NCI-H187 treated with DMSO at 0.1 percent for 48 hours (cell line): ENCODE measurements at places on chromosomes 7 and 10.

- no peak for DNase-seq
These were observed 130.6 kb upstream of the BTBD16 start for GRCh38 chr10:122140461-122140902.

DNA sequence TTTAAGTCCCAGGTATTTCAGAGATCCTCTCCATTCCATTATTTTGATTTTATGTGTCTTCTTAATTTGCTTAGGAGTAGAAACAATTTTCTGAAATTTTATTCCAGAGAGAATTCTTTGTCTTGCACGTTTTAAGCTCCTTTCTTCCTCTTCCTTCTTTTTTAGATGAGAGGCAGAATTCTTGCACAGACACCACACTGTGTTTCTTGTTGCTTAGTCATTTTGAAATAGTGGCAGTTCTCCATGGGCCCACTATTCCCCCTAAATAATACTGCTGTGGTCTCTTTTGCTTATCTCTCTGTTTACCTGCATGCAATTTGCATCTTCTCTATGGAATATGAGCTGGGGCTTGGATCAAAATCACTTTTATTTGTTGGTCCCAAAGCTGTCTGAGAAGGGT, 54.3 kb upstream of the WAC start:
- DNase-seq: no peak

- no peak for DNase-seq
These were observed 46.6 kb downstream of the RSU1 start for GRCh38 chr10:16770670-16771069.

- no peak for DNase-seq
These were observed 52.0 kb downstream of the ZNF22 start for GRCh38 chr10:45052700-45053099.

DNA sequence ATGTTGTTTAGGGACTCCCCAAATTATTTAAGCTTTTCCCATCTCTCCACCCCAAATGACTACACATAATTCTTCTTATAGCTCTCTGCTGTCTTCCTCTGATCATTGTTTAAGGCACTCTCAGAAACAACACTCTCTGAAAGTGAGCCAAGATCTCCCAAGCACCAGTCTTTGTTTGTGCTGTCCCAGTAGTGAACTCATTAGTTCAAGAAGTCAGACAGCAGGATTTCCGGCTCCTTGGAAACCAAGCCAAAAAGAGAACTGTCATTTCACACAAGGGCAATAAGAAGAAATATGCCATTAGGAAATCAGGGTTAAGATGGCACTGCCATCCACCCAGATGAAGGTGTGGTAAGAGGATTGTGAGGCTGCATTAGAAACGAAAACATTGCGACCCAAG, 83.1 kb downstream of the FZD1 start:
- no peak for DNase-seq

DNA sequence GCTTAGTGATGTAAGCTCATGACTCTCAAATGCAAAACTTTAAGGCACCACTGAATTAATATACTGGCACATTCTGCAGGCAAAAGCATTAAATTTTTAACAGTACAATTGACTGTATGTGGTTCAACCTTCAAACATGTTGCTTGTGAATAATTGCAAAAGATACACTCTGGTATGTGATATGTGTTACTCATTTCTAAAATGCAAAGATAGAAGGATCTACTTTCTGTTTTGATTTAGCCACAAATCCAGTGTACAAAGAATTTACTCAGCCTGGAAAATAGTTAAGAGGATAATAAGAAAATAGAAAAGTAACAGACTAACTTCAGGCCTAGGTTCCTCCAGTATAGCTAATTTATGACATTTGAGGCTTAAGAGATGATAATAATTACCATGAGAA, 66.6 kb upstream of the NOBOX start:
- no peak for DNase-seq

DNA sequence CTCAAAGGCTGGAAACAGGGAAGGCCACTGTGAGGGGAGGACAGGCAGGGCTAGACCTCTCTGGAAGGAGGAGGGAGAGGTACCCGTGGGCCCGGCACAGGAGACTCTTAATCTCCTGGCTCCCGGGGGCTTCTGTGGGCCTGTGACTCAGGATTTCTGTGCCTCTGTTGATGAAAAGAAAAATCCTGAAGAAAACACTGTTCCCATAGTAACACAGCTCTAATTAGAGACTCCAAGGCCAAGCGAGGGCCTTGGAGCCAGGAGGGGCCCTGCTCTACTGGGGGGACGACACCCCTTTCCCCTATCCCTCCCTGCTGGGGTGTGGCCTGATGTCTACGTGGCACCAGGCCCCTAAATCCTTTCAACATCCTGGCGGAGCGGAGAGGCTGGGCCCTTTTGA, 174.1 kb upstream of the TNRC18 start:
- DNase-seq: no peak

DNA sequence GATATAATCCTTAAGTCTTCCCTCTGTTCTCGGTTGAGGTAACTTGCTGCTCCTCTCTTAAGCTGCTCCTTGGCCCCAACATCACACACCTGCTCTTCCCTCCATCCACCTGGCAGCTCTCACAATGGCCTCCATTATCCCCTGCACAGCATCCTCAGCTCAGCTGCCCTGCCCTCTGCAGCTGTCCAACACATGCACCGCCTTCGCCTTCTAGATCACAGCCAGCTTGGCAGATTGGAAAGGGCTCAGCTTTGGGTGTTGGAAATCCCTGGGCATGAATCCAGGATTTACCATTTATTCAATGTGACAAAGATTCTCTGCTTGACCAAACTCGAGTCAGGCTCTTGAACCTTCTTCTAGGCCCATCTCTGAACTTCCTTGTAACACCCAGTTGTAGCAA, 20.6 kb downstream of the RGR start:
- no peak for DNase-seq

GRCh38 chr10:62044566-62044965, 143.1 kb downstream of the ARID5B start:
- no peak for DNase-seq

- no peak for DNase-seq
These were observed 119.5 kb downstream of the DOCK4 start for GRCh38 chr7:112086496-112087254.

- no peak for DNase-seq
These were observed 43.1 kb upstream of the GPAM start for GRCh38 chr10:112226439-112227248.

DNA sequence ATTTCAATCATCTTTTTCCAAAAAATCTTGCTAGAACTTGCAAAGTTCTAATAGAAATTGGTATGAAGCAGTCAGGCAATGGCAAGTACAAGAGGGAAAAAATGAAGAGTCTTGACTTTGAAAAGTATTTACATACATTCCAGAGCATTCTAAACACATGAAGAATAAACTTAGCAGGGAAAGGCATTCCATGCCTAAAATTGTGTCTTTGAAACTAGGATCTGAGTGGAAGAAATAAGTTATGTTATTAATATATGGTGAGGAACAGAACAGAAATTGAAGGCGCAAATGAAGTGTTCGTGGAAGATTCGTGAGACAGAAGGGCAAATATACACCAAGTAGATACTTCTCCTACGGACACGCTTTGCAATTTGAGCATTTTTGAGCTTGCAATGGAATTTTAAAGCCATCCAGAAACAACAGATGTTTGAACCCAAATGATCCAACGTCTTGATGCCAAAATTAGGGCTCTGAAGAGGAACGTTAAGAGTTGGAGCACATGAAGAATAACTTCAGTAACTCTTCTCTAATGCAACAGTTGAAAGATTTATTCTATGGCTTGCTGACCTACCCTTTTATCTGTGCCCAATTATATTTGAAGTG, 40.6 kb upstream of the SEPTIN7 start:
- no peak for DNase-seq

DNA sequence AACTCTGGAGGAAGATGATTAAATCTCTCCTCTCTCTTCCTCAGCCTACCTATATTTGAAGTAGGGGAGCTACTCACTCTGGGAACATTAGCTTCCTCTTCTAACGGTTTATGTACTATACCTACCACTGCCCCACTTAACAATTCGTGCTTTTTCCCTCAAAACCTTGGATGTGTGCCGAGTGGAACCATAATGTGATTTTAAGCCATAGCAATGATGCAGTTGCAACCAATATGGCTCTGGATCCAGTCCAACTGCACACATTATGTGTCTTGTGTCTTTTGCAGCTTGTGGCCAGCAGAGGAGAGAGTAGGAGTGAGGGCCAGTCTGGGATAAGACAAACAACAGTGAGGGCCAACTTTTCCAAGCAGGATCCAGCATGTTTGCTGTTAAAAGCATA, 170.7 kb downstream of the GATA3 start:
- DNase-seq: no peak

DNA sequence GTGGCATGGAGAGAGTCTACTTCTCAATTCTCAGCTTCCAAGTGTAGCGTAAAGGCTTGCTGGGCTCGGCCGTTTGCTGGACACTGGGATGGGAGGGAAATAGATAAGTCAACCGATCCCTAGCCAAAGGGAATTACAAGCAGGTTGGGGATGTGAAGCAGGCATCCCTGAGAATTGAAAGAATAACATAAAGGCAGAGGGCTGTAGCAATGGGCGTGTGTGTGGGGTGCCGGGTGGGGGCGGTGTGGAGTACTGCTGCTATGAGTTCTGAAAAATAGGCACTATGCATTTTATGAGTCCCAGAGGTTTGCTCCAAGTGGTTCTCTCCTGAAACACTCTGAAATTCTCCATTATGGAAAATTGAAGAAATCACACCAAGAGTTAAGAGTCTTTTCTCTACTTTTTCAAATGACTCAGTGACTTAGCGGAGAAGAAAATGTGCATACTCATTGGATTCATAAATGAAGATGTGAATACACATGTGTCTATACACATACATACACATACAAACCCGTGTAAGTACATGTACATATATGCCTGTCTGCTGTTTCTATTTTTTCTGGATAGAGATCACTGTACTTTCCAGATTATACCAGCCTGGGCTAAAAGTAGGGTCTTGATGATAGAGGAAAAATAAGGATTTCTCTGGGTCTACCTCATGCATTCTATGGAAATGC, 65.4 kb downstream of the ADRA2A start:
- no peak for DNase-seq

DNA sequence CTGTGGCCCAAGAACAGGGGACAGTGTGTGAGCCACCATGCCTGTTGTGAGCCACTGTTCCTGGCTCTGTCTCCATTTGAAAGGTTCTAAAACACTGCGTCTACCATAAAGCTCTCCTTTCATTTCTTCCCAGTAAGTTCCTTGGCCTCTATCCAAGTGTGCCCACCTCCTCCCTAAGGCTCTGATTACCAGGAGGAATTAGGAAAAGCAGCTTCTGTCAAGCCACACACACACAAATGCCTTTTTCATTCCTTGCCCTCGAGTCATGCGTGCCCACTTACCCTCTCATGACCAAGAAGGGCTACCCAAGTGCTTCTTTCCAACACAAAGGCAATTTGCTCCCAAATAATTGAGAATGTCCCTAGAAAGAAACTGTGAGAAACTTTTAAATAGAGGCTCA, 70.8 kb upstream of the PARD3 start:
- DNase-seq: no peak

DNA sequence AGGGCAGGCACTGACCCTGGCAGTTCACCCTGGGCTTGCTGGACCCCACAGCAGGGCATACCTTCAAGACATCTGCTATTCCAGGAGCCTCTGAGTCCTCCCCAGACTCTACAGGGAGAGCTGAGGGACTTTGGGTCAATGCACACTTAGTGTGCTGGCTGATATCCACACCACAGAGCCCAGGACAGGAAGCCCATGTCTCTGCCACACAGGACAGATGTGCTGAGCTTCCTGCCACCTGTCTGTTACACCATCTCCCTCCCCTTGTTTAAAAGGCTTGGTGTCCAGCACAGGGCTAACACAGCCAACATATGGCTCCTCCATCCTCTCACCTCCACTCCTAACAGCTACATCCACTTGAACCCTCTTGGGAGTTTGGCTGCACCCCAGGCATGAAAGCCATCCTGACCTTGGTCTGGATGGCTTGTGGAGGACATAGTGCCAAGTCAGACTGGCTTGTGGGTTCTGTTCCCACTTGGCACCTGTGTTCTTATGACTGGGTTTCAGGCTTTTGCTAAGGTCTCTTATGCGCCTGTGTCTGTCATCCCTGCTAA, 529.8 kb downstream of the GALNT17 start:
- DNase-seq: no peak

GRCh38 chr7:71591876-71592275, 459.9 kb downstream of the GALNT17 start:
- DNase-seq: no peak

DNA sequence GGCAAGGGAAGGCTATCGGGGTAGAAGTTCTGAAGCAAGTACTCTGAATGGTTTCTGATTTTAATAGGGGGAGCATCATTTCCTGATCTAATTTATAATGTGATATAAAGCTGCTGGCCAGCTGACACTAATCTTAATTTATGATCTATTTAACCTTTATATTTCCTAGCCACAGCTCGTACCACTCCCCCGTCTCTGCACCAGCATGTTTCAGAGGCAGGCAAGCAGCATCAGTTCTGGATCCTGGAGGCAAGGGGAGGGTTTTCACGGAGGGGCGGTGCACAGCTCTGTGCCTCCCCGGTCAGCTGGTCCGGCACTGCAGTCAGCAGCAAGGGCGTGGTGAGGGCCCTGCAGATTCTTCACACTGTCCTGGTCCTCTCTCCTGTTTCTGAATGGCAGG, 30.0 kb downstream of the MGMT start:
- no peak for DNase-seq

DNA sequence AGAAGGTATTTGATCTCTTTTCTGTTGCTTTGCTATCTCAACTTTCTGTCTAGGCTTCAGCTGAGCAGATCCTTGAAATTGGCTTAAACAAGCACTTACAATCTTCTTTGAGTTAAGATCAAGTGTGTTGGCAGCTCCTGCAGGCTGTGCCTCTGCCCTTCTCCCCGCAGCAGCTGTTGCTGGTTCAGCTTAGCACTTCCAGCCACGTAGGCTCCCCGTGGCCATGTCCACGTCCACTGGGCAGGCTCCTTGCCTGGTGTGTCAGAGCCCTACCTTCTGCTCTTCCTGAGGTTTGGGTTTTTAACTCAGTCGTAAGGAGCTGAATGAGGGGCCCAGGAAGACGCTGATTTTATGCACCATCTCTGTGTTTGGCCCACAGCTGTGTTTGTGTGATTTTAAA, 47.2 kb downstream of the CAMK1D start:
- no peak for DNase-seq

DNA sequence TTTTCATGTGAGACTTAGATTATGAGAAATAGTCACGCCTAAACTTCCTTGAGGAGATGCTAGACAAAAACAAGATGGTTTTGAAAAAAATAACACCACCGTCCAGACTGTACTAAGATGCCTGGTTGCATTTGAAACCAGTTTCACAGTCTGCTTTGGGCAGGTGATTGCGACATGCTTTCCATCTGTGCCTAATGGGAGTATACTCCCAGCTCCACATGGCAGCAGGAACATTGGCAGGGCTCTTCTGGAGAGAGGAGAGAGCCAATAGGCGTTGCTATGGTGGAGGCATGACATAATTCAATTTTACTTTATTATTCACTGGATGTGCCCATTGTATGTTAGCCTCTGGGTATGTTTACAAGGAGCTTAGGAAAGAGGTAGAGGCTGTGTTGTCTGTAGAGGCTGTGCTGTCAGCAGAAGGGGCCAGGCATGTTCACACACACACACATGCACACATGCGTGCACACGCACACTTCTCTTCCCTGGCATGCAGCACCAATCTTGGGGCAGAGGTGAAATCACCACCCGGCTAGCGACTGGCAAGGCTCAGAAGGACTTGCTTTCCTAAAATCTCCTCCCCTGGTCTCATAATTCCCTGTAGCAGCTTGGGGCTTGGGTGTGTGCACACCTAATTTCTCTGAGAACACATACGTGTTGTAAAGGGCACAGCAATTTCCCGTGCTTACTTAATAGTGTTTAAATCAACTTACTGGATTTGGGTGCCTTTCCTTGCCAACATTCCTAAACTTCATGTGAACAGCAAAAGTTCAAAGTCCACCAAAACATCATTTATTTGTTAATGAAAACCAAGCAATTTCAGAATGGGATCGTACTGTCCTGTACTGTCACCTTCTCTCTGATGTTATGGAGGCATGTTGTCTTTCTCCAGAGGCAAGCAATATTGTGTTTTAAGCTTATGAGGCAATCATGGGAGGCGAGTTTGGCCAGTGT, 162.1 kb downstream of the TCF7L2 start:
- no peak for DNase-seq
